ENCODE measurements at places on chromosomes 7 and 10.

DNA sequence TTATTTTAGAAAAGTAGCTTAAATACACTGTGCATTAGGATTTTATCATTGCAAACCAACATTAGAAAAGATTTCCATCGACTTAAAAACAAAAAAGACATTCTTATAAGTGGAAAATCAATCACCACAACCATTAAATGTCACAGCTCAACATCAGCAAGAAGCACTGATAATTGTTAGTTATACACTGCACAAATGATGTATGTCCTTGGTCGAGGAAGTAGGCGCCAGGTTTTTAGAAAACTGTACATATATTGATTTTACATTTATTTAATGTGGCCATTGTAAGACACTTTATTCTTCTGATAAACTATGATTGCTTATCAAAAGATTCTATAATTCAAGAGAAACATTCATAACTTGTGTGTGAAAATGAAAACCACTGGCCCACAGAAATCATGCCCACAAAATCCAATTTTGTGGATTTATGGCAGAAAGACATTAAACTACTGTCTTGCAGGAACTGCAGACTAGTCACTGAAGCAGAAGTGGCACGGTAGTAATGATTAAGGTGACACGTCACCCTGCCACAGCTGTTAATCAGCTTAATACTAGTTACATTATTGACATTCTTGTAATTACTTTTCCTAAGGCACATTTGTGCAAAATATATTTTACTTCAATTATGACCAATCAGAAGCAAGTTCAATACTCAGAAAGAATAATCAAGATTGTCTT, 79.4 kb downstream of the VPS41 start:
- DNase-seq, result no peak

DNA sequence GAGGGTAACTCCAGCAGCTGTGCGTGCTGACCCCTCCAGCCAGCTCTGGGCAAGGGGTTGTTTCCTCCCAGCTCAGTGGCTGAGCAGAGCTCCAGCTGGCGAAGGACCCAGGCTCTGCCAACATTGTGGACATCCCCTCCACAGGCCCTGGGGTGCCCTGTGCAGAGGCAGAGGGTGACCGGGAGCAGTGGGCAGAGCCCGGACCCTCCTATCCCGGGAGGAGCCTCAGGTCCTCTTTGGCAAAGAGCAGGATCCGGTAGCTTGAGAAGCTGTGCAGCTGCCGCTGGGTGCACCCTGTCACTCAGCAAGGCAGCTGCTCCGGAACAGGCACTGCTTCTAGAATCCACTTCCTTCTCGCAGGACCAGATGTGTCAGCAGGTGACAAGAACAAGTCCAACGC, 175.9 kb downstream of the EBF3 start:
- DNase-seq, result no peak

DNA sequence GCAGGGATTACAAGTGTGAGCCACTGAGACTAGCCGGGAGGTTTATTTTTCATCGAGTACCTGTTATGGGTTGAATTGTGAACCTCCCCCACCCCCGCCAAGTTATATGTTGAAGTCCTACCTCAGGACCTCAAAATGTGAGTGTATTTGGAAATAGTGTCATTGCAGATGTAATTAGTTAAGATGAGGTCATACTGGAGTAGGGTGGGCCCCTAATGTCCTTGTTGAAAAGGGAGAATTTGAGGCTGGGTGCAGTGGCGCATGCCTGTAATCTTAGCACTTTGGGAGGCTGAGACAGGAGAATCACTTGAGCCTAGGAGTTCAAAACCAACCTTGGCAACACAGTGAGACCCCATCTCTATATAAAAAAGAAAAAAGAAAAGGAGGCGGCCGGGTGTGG, 10.8 kb upstream of the BAG3 start:
- no peak for DNase-seq

GRCh38 chr10:77157248-77158019, 480.2 kb downstream of the KCNMA1 start:
- no peak for DNase-seq

DNA sequence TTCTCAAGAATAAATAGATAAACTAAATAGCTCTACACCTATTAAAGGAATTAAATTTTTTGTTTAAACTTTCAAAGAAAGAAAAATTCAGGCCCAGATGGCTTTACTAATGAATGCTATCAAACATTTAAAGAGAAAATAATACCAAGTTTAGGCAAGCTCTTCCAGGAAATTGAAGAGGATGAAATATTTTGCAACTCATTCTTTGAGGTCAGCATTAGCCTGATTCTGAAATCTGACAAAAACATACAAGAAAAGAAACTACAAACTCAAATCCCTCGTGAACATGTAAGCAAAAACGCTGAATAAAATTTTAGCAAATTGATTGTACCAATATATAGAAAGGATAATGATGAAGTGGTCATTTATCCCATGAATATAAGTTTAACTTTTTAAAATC, 93.4 kb downstream of the RTKN2 start:
- no peak for DNase-seq

DNA sequence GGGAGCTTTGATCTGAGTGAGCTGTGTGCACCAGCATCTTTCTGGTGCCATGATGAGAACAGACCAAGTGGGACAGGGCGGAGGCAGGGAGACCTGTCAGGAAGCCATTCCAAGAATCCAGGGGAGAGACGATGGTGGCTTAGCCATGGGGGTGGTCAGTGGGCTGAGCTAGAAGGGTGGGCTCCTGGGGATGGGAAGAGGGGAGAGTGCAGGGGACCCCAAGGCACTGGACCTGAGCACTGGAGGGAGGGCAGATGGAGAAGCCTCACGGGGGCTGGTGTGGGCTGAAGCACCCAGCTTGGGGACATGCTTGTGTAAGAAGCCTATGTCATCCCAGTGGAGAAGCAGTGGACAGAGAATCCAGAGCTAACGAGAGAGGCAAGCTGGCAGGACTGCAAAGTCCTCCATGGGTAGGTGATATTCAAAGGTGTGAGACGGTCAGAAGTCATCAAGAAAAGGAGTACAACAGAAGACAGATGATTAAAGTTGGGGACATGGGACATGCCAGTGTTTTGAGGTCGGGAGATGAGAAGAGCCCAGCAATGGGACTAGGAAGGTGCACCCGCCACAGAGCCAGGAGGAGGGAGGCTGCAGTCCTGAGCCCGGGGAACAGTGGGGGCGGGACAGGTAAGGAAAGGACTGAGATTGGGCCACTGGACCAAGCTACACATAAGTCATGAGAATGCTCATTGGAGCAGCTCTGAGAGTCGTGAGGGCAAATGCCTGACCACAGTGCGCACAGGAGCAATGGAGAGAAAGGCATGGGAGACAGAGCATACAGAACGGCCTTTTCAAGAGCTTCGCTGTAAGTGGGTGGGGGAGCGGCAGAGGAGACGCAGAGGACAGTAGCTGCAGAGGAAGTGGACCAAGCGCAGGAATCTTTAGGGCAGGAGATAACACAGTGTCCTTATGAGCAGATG, 72.0 kb downstream of the GRID1 start:
- DNase-seq, result no peak

- DNase-seq, result no peak
Measured at GRCh38 chr7:108455551-108455997, 662 bp downstream of the NRCAM start.

DNA sequence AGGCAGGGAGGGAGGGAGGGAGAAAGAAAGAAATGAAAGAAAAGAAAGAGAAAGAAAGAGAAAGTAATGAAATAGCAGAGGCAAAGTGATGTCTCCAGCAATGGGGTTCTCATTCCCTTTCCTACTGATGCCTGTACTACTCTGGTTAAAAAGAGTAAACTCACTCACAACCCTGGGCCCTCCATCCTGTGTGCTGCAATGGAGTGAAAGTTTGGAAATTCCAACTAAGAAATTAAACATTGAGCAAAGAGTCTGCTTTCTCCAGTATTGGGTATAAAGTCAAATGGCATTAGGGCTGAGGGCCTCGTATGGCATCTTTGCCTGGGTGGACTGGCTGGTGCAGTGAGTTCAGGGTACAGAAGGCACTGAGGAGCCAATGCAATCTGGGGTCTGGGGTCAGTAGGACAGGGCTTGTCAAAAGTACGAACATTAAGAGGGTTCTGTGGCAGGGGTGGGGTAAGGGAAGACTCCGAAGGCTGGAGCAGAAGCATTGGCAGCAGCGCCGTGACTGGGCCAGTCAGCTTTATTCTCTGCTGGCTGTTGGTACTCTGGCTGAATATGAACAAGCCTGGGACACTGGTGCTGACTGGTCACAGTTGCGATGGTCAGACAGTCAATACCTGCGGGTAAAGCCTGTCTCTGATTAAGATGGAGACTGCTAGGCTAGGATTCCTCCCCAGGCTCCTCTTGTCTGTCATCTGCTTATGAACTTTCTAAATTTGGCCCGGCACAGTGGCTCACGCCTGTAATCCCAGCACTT, 24.1 kb upstream of the TNS3 start:
- no peak for DNase-seq

DNA sequence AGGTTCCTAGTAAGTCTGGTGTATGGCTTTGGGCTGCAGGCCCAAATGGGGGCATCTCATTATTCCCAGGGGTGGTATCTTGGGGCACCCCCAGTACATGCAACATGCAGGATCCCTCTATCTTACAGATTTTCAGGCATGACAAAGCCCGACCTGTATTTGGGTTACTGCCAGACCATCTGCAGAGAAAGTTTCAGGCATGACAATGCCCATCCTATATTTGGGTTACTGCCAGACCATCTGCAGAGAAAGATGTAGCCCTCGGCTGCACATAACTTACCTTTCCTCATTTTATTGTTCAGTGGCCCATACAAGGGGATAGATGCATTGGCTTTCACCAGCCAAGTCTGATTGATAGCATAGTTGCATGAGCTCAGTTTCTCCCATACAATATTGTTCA, 112.2 kb upstream of the RAB18 start:
- DNase-seq, result no peak

DNA sequence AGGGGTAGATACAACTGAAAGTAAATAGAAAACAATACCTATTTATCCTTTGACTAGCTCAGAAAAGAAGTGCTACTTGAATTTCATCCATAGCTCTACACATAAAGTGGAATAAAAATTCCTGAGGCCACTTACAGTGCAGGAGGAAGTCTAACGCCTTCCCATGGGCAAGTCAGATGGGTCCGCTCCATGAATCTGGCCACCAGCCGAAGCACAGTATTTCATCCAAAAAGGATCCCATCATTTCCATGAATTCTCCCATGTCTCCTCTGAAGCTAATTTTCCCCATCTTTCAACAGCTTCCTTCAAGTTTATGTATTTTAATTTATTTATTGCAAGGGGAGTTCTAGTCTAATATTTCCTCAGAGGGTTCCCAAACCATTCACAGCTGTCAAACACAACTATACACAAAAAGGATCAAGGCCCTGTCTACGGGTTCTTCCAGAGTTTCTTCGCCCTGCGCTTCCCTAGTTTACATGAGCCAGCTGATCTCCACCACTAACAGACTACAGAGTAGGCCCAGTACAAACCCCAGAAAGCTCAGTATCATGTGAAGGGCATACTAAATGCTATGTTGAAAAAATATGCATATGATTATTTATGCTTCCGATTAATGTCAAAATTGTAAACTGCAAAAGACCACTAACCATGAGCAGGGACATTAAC, 184.7 kb downstream of the DOCK4 start:
- DNase-seq, result no peak

- DNase-seq, result no peak
Measured at GRCh38 chr10:83195021-83195420, 944.3 kb upstream of the GHITM start.

- DNase-seq, result no peak
Measured at GRCh38 chr10:117519879-117520278, 22.7 kb upstream of the EMX2 start.

DNA sequence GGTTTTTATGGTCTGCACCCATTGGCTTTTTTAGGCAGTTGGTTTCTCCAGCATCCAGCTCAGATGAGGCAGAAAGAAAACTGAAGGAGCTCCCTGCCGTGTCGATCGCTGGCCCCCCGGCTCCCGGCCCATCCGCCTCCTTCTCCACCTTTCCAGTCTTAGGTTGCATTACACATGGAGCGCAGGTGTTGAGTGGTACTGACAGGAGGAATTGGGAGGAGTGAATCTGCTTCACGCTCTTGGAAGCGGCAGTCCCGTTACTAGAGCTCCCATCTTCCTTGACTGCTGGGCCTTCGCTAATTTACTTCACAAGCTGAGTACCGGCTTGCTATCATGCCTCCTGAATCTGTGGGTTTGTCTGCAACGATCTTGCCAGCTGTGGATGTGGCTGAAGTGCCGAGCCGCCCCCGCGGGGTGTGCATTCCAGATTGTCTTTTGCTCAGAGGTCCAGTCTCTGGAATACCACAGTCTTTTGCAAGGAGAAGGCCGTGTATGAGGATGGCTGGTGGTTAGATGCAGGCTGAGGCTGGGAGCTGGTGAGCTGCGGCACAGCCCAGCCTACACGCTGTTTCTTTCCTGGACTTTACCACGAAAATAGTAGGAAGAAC, 17.1 kb downstream of the IQCE start:
- DNase-seq, result no peak

- no peak for DNase-seq
Measured at GRCh38 chr10:122326806-122327205, 47.7 kb upstream of the PLEKHA1 start.

- DNase-seq, result no peak
Measured at GRCh38 chr7:151435971-151436370, 4.0 kb downstream of the CRYGN start.

- DNase-seq, result no peak
Measured at GRCh38 chr7:13988731-13989125, 738 bp downstream of the ETV1 start.

DNA sequence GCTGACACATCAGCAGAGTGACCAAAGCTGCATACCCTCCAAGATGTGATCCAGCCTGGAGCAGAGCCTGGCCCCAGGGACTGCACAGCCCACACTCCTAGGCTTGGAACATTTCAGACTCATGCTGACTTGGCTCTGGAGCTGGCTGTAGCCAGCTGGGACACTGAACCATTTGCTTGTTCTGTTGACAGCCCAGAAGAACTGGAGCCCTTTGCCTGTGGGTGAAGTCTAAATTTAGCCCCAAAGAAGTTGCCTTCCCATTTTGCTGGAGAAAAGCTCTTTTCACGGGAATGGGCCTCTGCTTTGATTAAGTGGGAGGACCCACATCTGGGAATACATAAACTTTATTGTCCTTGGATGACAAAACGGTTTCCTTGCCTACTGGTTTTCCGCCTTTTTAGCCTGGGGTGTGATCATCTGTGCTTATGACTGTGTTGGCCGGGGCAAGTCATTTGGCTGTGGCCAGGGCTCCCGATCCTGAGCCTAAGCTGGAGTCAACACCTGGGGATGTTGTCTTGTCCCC, 186.2 kb upstream of the BMPER start:
- DNase-seq, result no peak

DNA sequence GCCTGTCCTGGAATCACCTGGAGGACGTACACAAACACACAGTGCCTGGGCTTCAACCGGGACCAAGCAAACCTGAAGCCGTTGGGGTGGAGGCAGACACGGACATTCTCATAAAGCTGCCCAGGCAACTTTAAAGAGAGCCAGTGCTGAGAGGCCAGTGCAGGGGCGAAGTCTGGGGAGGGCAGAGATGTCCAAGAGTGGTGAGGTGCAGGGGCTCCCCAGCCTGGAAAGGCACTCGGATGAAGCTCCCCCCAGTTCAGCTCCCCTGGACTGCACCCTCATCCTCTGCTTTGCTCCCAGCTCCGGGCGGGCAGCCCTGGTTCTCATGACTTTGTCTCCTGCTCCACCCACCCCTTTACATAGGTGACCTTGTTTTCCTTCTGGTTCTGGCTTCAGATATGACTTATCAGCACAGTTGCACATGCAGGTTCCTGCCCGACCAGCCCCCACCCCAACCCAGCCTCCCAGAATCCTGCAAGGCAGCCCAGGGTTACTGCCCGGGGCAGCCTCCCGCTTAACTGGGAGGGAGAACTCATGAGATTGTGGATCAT, 60.8 kb upstream of the EEPD1 start:
- no peak for DNase-seq

- DNase-seq, result no peak
Measured at GRCh38 chr7:82755705-82756551, 312.4 kb upstream of the CACNA2D1 start.

GRCh38 chr7:110157631-110158362, 933.1 kb upstream of the LRRN3 start:
- DNase-seq, result no peak

Data from activated CD4-positive, alpha-beta T cell treated with anti-CD3 and anti-CD28 coated beads, Interleukin-2, amount 50 U/mL, for 1 hour (primary cell).